ENCODE measurements at places on chromosomes 1 and 21.

GRCh38 chr21:40227096-40227495 lies 359.9 kb downstream of the PCP4 start:
- no peak for DNase-seq

DNA sequence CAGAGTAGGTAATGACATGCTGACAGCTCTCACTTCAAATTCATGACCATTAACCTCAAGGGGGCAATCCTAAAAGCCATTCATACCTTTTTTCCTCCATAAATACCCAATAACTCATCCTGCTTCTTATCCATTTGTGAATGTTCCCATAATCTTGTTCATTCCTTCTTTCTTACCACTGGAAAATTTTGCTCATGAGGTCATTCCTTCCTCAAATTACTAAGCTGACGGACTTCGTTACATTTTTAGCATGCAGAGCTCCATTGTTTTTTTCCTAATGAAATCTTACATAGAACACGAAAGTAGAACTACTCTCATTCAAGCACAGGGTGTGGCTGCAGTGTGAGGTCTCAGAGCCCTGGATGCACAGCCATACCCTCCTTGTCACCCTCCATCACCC lies 276.5 kb upstream of the DPYD start:
- DNase-seq: no peak

DNA sequence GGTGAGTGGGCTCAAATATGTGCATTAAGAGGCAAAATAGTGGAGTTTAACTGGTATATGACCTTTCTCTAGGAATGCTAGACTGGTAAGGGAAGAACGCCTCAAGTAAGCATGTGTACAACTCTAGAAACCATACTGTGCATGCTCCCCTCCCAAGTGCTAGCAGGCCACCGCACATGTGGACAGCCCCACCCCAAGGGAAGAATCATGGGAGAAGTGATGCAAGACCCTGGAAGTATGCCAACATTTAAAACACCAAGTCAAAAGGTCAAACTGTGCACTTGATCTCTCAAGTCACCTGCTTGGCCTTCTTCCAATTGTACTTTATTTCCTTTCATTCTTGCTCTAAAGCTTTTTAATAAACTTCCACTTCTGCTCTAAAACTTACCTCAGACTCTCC lies 120.4 kb downstream of the WDR3 start:
- DNase-seq: no peak

DNA sequence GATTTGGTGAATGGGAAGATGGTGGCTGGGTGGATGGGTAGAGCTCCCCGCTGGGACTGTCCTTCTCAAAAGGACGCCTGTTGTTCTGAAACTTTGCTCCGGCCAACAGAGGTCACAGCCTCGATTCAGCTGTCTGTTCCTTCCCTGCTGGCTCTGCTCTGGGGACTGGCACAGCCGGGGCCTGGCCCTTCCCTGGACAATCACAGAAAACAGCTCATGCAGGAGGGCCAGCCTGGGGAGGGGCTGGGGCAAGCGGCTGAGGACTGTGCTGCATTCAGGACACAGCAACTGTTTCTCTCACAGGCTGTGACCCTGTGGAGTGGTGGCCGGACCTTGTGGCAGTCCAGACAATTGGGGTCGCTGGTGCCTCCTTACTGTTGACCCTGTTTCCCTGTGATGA lies 110.7 kb upstream of the TMEM51 start:
- no peak for DNase-seq

- no peak for DNase-seq
Measured at GRCh38 chr1:152191711-152192110, 32.3 kb downstream of the HRNR start.

DNA sequence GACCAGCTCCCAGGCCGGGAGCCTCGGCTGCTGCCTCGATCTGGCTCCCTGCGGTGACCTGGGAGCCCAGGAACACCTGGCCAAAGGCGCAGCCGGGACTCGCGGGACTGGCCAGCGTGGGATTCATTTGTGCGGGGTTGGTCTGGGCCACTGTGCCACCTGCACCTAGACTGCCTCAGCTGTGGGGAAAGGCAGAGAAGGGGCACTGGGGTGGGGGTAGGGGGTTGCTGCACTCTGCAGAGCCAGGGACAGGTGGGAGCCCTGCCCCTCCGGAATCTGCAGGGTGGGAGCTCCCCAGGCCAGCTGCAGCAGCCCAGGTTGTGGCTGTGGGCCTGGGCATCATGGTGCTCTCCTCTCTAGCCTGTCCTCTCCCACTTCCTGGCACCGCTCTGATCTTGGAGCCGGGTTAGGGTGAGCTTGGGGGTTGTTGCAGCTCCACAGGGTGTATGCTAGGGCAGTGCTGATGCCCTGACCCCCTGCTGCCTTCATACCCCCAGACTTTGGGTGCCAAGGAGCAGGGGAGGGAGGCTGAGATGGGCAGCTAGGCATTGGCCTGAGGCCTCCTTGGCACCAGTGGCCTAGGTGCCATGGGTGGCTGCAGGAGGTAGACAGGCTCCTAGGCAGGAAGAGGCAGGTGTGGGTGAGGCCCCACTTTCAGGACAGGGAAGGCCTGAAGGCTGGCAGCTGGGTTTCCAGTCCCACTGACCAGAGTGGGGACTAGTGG lies 57.5 kb upstream of the ETV3 start:
- DNase-seq: no peak

- DNase-seq: no peak
Measured at GRCh38 chr1:54887665-54888071, 673 bp upstream of the DHCR24 start.

GRCh38 chr1:172671591-172671990 lies 12.7 kb downstream of the FASLG start:
- no peak for DNase-seq

DNA sequence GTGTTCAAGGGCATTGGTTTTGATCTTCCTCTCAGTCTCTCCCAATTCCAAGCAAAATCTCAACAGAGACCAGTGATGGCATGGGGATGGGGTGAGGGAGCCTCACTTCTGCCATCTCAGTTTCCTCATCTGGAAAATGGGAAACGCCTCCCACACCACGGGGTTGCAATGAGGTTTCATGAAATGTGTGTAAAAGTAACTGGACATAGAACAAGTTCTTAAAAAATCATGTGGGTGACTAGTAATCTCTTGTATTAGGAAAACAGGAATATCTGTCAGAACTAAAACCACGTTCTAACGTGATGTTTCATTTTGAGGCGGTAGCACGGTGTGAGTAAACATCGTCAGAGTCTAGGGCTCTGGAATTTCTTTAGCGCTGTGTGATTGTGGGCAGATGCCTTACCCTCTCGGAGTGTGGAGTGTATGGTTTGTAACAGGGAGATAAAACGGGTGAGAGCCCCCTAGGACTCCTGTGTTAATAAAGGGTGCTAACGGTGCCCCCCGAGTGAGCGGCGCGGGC lies 55.5 kb upstream of the DNAJC6 start:
- no peak for DNase-seq

GRCh38 chr1:230074270-230074669 lies 7.2 kb downstream of the GALNT2 start:
- no peak for DNase-seq

DNA sequence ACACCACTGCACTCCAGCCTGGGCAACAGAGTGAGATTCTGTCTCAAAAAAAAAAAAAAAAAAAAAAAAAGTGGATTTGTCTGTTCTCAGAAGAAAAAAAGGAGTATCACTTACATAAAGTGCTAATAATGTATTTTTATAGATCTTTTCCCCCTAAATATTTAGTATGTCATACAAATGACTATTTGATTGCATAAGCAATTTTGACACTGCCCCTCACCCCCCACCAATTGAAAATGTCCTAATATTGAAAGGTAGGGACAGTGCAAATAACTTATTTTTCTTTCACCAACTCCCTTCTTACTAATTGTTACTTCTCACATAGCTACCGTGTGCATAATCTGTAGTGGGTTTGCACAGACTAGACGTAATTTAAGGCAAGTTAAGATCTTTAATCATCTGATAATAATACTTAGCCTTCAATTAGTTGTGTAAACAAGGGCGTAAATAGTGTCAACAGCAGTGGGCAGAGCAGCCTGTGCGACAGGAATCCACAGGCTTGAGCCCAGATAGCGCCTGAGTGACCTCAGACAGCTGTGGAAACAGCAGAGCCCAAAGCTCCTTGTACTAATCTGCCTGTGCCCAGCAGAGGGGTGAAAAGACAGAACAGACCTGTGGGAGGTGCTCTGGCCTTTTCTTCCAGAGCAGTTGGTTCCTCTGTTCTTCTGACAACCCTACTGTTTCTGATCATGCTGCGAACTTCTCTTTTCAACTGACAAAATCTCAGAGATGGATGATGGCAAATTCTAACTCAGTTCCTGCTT lies 4.5 kb upstream of the IER5 start:
- DNase-seq: peak; percentile 78

DNA sequence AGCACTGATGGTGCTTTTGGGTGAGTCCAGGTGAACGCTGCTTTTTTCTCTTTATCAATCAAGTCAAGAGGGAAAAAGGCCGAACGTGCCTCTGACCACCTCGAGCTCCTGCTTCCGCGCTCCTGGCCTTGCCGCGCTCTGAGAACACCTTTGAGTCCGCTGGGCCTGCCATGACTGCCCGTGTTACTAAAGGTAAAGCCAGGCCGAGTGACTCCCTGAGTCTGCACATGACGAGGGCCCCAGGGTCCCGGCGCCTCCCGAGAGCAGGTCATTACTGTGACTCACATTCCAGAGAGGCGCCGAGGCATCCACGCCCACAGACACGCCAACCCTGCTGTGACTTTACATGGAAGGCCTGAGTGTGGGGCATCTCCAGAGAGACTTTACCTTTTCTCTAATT lies 11.1 kb downstream of the POFUT2 start:
- no peak for DNase-seq

DNA sequence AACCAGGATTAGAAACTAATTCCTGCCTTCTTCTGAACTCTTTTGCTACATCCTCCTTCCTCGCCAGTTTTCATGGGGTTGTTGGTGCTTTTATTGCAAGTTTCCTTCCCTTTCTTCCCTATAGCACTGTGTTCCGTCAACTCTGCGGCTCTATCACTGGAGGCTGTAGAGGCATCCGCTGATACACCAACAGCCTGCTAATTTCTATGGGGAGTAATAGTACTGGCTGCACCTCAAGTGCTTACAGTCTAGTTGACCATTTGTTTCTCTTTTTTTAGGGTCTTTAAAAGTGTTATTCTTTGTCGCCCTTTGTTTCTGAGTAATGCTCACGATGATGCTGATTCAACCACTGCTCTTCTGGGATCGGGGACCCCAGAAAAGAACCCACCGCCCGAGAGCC lies 746 bp downstream of the MIS18A start:
- DNase-seq: no peak

GRCh38 chr1:79603843-79604242 lies 597.3 kb upstream of the ADGRL4 start:
- DNase-seq: no peak

DNA sequence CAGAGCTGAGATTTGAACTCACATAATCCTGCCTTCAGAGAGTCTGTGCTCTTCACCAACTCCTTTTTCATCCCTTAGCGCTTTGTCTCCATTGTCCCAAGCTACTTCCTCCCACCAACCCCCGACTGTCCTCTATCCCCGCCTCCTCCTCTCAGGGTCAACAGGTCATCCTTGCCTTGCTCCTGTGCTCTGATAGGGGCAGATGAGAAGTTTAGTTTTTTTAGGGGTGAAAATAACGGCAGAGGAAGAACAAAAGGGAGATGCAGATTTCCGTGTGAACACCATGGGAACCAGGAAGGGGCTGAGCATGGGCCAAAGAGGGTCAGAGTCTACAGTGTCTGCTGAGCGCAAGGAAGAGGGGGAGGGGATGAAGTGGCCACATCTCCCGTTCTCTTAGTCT lies 31.9 kb downstream of the GLUL start:
- DNase-seq: no peak

GRCh38 chr1:154493276-154493675 lies 8.7 kb upstream of the TDRD10 start:
- peak; percentile 26 for DNase-seq

DNA sequence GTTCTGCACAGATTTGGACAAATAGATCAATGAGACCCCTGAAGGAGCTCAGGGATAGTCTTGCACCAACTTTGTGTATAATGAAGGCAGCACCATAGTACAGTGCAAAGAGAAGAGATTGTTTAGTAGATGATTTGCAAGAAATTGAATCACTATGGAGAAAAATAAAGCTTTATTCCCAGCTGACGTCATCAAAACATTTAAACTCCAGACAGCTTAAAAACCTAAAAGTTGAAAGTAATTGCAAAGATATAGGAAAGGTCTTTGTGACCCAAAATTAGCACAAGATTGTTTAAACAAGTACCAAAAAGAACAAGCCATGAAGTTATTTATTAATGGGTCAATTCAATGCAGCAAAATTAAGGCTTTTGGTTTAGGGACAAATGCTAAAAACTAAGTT lies 88.8 kb upstream of the BACE2 start:
- no peak for DNase-seq

DNA sequence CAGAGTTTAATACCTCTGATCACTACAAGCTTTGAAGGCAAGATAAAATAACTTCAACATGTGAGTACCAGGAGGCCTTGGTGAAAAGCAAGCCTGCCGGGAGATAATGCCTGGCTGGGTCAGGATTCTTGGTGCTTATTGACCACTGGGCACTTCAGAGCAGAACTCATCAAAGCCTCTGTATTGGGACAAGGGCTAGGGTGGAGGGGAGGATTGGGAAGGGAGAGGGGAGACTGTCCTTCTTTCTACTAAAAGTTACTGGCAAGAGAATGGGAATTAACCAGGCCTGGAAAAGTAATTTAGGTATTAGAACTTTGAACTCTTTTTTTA lies 35.2 kb downstream of the NEK2 start:
- DNase-seq: no peak

DNA sequence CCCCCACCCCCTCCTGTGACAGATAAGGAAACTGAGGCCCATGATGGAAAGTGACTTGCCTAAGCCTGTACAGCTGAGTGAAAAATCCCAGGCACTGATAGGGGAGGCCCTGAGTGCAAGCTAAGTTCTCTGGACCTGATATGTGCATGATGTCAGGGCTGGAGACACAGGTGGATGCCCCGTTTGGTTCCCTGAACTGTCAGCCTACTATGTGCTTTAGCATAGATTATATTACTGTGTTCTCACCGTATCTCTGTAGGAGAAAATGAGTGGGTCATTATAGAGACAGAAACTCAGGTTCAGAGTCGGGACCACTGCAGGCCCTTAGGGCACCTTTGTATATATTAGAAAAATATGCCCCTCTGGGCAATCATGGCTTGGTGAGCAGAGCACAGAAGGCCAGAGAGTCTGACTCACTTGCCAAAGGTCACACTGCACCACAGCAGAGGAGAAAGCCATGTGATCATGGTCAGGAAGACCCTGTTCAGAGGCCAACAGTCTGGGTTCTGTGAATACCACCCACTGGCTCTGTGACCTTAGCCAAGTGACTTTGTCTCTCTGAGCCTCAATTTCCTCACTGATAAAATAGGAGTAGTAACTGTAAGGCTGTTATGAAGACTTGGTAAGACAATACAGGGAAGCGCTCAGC lies 145.8 kb upstream of the WNT4 start:
- no peak for DNase-seq

Data from GDM1 (cell line).